Stimulated activated CD4-positive, alpha-beta T cell treated with anti-CD3 and anti-CD28 coated beads, Interleukin-15, amount 100 ng/mL, for 48 hours (primary cell): ENCODE measurements at places on chromosomes 2 and 18.

GRCh38 chr2:28436525-28437051 lies 43.9 kb downstream of the FOSL2 start:
- no peak for DNase-seq

GRCh38 chr2:148046802-148047201 lies 25.9 kb downstream of the MBD5 start:
- no peak for DNase-seq

DNA sequence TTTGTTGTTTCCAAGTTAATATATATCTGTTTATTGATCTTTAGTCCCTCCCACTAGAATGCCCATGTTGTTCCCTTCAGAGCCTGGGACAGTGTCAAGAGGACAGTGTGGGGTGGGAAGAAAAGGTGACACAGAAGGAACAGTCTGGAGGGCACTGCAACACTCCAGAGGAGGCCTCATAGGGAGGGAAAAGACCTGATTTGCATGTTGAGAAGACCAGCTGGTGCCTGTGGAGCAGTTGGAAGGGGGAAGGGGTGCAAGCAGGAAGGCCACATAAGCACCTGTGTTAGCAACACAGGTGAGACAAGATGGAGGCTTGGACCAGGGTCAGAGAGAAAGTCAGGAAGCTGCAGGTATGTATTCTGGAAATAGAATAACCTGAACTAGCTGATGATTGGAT lies 48.1 kb upstream of the FHOD3 start:
- DNase-seq, result no peak

DNA sequence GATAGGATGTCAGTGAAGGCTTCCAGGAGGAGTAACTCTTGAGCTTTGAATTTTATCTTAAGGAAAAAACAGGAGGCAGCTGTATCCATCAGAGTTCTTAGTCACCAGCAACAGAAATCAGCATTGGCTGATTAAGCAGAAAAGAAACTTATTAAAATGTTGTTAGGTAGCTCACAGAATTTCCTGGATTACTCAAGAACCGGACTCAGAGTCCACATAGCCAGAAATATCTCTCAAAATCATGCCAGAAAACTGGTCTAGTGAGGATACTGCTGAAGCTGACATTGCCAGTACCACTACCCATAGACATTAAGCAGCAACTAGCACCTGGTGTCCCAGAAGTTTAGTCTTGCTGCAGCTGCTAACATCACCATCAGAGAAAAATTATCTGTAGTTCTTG lies 10.1 kb upstream of the AFTPH start:
- no peak for DNase-seq

DNA sequence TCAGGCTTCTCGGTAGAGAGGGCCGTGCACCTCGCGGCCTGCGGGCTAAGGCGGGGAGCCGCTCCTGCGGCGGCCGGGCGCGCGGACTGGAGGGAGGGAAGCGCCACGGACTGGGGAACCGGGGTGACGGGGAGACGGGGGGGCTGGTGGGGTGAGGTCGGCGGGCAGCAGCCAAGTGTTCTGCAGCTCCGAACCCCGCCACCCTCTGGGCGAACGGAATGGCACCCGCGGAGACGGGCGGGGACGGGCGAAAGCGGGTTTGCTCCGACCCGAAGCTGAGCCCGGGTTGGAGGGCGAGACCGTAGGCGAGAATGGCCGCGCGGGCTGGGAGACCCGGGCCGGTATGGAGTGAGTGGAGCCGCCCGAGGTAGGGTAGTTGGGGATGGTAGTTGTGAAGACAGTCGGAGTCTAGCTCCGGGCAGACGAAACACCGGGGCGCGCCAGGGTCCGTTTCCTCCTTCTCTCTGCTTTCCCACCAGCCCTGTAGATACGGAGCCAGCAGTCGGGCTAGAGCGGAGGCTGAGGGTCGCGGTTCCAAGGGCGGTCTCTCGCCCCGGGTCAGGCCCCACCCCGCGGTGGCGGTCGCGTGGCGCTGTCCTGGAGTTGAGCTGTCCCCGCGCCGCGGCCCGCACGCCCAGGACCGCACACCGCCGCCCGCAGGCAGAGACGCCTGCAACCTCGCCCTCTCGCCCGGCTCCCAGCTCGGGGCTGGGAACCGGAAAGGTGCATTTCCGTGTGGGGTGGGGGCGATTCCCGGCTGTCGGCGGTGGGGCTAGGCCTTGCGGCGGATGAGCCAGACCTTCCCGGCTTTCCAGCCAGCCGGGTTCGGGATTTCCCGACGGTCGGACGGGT lies 160.3 kb upstream of the SIX2 start:
- no peak for DNase-seq

DNA sequence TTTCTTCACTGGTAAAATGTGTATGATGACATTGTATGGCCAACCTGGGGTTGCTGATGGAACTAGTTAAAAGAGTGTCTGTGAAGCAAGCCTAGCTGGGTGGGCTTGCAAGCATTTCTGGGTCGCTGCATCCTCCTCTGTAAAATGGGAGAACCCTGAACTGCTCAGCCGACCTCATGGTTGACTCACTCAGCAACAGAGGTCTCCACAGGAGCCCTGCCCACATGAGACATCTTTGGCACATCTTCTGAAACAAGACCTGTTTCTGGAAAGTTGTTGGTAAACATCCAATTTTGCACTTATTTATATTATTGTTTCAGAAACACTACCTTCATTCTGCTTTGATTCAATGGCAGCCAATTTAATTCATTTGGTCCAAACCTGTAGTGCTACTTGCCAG lies 52.6 kb downstream of the BCL11A start:
- no peak for DNase-seq

GRCh38 chr18:49371786-49372185 lies 88.7 kb downstream of the DYM start:
- no peak for DNase-seq

DNA sequence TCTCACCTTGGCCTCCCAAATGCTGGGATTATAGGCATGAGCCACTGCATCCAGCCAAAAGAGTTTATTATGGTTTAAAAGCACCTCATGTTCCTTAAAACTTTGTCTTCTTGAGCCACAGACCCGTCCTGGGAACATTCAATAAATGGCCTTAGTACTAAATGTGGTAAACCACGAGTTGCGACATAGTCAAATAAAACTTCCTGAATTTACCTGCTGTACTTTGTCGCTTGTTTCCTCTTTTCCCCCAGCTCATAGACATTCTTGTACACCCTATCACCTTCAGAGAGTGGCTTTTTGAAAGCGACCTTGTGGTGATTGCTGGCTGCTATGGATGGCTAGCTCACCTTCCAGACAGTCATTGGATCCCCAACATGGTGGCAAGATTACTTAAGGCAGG lies 310.4 kb downstream of the LRRTM1 start:
- no peak for DNase-seq

- no peak for DNase-seq
Measured at GRCh38 chr2:97966545-97967215, 29.1 kb downstream of the TMEM131 start.

DNA sequence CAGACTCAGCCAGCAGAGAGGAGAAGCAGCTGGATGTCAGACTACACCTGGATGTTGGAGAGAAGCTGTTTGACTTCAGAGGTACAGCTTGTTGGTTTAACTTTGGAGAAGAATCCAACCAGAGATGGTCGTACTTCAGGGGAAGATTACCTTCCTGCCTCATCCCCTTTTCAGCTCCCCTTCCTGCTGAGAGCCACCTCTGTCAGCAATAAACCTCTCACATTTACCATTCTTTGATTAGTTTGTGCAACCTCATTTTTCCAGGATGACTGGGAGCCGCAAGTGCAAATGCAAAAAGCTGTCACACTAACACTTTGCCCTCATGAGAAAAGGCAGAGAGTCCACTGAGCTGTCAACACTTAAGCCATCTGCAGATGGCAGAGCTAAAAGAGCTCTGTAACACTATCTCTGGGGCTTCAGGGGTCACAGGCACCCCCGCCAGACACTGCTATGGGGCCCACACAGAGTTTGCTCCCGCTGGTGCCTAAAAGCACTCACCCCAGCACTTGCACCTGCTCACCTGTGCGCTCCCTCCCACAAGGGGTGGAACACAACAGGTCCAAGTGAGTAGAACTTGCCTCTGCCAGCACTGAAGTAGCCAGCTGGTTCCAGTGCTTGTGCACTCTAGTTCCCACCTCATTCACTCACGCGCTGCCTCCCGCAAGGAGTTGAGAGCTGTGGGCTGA lies 391.7 kb downstream of the METTL4 start:
- DNase-seq, result no peak

GRCh38 chr2:47269316-47270232 lies 114.5 kb upstream of the STPG4 start:
- DNase-seq, result no peak

GRCh38 chr2:202290970-202291369 lies 25.4 kb downstream of the NOP58 start:
- DNase-seq, result no peak

DNA sequence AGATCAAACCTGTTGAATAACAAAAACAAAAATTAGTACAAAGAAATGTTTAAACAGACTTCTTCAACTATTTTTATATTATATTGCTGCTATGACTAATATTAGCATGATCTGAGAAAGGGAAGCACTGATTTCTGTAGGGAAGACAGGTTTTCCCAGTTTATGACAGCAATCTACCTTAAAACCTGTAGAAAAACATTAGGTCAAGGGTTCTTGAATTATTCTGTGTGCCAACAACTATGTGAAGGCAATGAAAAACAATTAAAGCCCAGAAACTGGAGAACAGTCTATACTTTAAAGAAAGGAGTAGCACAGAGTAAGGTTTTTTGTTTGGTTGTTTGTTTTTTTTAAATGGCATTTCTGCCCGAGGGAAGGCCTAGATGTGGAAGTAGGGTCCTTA lies 23.3 kb downstream of the PUM2 start:
- DNase-seq, result no peak

GRCh38 chr2:143584936-143585335 lies 455.7 kb downstream of the ARHGAP15 start:
- no peak for DNase-seq

- no peak for DNase-seq
Measured at GRCh38 chr2:20015482-20016083, 3.1 kb upstream of the MATN3 start.

DNA sequence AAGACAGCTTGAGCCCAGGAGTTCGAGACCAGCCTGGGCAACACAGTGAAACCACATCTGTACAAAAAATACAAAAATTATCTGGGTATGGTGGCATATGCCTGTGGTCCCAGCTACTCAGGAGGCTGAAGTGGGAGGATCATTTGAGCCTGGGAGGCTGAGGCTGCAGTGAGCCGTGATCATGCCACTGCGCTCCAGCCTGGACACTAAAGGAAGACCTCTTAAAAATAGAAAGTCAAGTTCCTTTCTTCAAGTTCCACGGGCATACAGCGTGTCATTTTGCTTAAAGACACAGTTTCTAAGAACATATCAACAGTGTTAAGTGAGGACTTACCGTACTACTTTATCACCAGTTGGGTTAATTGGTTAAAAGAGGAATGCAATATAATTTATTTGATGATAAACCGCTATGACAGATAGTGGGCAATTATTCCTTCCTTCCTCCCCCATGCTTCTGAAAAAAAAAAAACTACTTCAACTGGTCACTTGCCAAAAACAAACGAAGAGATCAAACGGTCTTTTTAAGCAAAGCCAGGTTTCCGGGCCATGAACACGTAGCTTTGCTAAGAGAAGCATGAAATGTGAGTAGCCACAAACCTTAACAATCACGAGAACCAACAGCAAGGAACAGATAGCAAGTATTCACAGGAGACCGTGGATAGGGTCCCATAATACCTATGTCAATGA lies 21.4 kb downstream of the AP1S3 start:
- DNase-seq, result no peak

DNA sequence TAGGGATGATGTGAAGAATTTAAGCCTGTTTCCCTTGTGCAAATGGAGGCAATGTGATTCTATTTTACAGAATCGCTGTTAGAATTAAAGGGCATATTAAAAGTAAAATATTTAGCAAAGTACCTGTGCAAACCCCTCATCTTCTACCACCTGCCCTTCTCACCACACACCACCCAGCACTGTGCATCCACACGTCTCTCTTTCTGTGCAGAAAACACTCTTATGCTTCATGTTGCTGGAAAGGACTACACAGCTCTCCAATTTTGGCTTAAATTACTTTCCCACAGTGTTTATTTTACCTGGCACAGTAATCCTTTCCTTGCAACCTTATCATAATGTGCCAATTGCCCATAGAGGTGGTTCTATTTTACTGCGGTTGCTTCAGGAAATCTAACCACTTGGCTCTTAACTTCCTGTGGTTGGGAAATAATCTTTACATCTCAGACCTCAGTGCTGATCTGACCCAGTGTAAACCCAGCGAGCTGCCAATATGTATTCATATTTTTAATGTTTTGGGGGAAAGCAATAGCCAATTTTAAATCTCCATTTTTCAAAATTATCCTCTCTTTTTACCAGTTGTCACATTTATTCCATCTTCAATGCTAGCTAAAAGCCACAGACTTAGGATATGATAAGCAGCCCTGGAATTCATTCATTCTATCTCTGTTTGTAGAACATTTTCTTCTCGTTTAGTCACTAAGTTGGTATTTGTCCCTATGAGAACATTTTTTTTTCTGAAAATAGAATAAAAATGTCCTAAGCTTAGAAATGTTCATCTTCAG lies 250.9 kb downstream of the DSEL start:
- DNase-seq, result no peak

- no peak for DNase-seq
Measured at GRCh38 chr2:173280853-173281252, 73.8 kb upstream of the CDCA7 start.

DNA sequence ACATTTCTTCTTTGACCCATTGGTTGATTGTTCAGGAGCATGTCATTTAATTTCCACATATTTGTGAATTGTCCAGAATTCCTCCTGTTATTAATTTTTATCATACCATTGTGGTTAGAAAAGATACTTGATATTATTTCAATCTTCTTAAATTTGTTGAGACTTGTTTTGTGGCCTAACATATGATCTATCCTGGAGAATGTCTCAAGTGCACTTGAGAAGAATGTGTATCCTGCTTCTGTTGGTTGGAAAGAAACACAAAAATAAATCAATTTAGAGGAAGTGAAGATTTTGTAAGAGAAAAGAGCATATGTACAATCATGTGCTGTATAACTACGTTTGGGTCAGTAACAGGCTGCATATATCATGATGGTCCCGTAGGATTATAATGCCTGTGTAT lies 118.6 kb upstream of the CDC42EP3 start:
- no peak for DNase-seq

- DNase-seq, result no peak
Measured at GRCh38 chr2:170498619-170499018, 216.5 kb upstream of the SP5 start.

DNA sequence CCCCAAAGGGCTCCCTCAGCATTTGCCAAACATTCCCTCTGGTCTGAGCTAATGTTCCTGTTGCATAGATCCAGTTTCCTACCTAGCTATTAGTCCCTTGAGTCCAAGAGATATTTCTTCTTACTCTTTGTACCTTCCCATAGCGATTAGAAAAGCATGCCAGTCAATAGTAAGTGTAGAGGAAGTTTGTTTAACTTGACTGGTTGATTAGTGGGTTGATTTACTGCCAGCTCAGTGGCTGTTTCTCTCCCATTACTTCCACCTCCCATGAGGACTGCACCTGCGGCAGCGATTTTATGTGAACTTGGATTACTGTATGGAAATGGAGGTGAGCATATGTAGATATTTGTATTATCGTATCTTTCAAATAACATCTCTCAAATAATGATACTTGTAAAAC lies 1748.4 kb upstream of the CELF4 start:
- DNase-seq, result no peak
